ENCODE measurements at places on chromosomes 5 and 9.

DNA sequence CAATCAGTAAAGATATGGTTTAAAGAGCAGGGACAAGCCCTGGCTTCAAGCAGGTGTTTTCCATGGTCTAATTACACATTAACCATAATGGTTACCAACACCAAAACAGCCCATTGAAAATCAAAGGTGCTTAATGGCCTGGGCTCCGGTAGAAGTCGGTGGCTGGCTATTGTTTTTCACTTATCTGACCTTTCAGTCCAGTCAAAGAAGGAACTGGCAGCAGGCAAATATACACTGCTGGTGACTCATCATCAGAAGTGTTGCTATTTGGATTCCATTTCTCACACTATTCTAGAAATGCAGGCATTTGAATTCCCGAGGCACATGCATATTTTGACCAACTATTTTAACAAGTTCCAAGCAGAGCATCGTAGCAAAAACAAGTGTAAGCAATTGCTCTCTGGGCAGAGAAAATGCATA is 26.3 kb upstream of the GABRP start:
- no peak for DNase-seq

GRCh38 chr9:97528529-97529230 is 27.2 kb downstream of the TMOD1 start:
- DNase-seq: no peak

DNA sequence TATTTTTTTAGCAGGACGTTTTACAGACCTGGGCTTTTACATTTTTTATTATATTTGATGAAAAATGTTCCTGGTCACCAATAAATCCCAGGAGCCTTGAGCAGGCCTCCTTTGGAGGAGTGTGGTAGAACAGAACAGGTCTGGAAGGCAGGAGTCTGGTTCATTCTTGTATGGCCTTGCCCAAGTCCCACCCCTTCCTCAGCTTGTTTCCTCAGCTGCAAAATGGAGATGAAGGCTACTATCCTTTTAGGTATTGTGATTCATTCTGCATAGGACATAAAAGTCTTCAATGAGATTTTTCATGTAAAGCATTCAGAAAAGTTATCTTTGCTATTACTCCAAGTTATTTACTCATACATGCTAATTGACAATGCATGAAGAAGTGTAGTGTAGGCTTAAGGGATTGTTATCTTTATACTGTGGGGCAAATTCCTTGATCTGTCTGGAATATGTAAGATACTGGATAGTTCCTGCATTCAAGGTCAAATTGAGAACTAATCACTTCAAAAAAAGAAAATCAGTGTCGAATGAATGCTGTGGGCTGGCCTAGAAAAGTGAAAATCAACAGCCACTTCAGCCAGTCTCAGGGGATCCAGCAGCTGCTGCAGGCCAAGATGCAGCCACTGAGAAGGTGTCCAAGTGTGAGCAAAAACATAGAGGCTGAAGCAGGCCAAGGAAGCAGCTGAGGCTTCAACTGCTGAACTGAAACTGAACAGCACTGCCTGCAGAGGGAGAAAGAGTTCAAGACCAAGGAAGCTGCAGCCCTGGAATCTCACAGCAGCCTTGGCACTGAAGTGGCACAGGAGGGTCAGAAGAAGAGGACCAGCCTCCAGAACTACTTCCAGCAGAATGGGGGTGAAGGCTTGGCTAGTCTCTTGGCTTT is 15.5 kb upstream of the SLC36A3 start:
- DNase-seq: no peak

GRCh38 chr5:151740958-151741373 is 17.5 kb downstream of the ATOX1 start:
- DNase-seq: no peak

- no peak for DNase-seq
Measured at GRCh38 chr5:126920291-126920690, 110.1 kb downstream of the MARCHF3 start.

DNA sequence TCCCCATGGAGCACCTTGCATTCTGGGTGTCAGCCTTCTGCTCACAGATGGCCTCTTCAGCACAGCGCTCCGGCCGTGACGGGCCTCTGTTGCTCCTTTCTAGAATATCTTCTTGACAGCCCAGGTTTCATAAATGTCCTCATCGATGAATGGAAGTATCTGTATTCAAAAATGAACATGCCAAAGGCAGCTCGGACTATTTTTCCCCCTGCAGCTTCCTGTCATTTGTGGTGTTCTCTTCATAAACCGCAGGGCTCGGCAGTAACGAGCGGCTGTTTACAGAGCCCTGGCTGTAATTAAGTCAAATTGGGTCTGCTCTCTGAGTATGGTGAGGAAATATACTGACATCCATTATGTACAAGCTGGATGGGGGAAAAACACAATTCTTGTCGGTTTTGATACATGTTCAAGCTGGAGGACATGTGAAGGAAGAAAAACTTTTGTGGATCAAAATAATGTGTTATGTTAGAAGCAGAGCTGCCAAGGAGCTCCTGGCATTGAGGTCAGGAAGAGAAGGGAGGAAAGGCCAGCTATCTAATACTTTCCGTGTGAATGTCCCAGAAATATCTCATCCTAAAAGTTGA is 154.1 kb upstream of the CD180 start:
- DNase-seq: peak; percentile 50

DNA sequence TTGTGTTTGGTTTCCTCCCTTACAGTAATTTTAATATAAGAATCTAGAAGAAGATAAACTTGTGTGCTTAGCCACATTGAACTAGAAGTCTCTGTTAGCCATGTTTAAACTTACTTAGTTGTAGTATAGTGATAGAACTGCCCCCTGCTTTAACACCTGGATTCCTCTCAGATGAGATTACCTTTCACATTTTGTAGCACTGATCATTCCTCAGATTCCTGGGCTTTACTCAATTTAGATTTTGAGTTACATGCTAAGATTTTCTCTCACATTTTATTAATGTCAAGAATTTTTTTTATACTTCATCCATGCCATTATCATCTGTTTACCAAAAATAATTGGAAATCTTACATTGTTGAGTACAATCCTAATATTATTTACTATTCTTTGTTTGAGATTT is 70.5 kb downstream of the GPBP1 start:
- DNase-seq: no peak

DNA sequence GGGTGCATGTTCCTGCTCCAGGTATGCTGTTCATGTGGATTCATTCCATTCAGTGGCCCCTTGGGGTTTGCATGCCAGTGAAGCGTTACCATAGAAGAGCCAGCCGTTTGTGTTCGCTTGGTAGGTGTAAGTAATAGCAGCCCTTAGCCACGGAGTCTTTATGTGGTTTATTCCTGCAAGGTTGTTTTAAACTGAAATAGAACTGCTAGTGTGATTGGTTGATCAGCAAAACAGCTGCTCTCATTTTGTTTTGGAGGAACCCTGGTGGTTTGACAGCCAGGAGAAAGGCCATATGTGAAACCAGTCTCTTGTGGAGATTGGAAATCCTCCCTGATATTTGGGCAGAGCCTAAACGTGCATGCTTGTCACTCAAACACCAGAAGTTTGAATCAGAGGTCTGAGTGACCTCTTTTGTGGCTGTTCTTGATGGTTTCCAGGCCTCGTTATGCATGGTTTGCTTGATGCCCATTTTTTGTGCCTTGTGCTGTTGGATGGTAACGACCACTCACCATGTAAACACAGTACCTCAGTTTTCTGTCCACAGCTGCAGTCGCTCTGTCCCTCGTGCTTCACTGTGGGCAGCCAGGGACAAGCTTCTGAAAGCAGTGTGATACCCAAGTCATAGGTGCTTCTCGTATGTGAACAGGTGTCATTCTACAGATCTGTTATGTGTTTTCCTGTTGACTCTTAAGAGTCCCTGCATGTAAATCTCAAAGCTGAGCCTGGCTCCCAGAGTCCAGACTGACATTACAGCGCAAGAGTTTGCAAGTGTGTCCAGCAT is 58.3 kb upstream of the NXNL2 start:
- DNase-seq: no peak

- no peak for DNase-seq
Measured at GRCh38 chr5:22314548-22314947, 538.6 kb downstream of the CDH12 start.

DNA sequence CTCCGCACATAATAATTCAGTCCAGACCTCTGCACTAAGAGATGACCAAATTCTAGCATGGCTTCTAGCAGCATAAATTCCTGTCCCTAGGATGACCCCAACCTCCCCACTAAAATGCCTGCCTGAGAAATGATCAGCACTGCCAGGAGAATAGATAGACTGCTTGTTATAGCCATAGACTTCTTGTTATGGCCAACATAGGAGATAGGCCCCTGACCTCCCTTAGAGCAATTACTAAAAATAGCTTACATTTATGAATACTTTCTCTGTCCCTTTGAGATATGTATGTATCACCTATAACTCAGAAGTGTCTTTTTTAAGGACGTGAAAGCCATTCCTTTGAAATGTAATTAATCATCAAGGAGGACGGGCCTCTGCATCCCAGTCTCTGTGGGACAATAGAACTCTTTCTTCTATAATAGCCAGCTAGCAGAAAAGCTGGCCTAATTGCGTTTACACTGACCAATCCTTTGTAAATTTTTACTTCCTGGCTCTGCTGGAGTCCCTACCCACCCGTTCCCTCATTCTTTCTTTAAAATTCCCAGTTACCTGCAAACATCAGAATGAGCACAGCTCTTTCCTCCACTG is 1002.7 kb downstream of the CDH18 start:
- DNase-seq: no peak

DNA sequence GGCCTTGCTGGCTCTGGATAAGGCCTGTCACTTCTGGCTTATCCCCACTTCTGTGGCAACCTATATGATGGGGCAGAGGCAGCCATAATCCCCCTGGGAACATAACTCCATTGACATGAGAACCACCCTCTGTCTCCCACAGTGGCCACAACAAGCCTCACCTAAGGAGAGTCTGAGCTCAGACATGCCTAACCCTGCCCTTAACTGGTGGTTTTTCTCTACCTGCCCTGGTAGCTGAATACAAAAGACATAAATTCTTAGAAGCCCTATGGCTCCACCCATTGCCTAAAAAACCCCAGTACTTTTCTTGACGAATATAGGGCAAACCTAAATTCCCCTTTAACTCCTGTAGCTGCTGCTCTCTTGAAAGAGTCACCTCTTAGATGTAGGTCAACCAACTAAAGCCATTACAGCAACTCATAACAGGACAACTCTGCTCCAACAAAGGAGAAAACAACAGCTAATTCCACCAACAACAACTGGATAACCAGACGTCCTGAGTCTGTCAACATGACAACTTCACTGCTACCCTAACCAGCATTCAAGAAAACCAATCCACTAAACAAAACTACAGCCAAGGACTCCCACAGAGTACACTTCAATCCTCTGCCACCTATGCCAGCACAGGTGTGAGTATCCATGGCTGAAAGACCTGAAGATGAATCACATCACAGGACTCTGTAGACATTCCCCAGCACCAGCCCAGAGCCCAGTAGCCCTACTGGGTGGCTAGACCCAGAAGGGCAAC is 427.7 kb downstream of the PRELID2 start:
- no peak for DNase-seq

- no peak for DNase-seq
Measured at GRCh38 chr5:177495243-177496060, 2.0 kb downstream of the PDLIM7 start.

DNA sequence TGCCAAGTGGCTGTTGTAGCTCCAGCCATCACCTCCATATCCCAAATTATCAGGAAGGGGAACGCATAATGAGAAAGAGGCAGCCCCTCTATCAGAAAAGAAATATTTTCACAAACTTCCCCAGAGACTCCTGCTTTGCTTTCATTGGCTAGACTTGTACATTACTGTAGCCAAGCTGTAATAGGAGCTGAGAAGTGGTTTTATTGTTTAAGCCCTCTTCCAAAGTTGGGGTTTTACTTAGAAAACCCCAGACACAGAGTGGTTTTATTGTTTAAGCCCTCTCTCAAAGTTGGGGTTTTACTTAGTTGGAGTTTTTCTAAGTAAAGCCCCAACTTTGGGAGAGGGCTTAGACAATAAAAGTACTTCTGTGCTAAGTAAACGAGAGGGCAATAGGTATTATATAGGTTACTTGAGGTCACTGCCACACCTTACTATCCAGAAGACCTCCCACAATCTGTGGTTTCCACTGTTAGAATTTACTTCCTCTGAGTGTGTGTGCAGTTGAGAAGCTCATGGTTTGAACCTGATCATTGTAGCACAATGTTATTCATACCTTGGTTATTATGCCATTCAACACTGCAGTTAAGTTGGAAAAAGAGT is 215.7 kb upstream of the OTULINL start:
- DNase-seq: no peak

DNA sequence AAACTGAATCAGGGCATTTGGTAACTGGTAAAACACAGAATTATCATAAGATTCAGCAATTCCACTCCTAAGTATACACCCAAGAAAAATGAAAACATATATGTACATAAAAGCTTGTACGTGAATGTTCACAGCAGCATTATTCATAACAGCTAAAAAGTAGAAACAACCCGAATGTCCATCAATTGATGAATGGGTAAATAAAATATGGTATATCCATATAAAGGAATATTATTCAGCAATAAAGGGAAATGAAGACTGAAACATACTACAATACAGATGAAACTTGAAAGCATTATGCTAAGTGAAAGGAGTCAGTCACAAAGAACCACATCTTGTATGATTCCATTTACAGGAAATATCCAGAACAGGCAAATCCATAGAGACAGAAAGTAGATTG is 65.5 kb downstream of the MPDZ start:
- no peak for DNase-seq

GRCh38 chr5:126965061-126965475 is 65.3 kb downstream of the MARCHF3 start:
- no peak for DNase-seq

- DNase-seq: no peak
Measured at GRCh38 chr5:169094586-169095409, 206.1 kb downstream of the SLIT3 start.

GRCh38 chr5:103793595-103794182 is 231.1 kb upstream of the NUDT12 start:
- DNase-seq: no peak

GRCh38 chr9:94870793-94871558 is 144.5 kb downstream of the AOPEP start:
- no peak for DNase-seq

GRCh38 chr5:11785771-11786352 is 118.4 kb downstream of the CTNND2 start:
- no peak for DNase-seq

- no peak for DNase-seq
Measured at GRCh38 chr5:150298701-150299451, 3.8 kb downstream of the ARSI start.

DNA sequence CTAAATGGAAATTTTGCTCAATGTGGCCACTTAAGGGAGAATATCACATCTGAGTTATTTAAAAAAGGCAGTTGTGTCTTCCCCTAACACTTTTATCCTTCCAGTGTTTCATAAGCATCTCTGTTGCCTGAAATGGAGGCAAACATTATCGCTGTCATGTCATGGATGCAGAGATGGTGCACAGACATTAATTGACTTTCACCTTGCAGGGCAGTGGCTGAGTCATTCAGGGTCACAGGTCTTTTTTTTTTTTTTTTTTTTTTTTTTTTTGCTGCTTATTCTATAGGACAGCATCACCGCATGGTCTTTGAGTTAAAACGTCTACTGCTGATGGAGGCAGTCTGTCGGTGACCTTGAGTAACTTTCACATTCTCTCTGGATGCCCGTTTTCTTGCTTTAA is 36.3 kb upstream of the KLF9 start:
- DNase-seq: no peak

- DNase-seq: no peak
Measured at GRCh38 chr9:129889122-129889940, 54.1 kb downstream of the USP20 start.

GRCh38 chr9:33714989-33715388 is 80.4 kb upstream of the PRSS3 start:
- no peak for DNase-seq

- no peak for DNase-seq
Measured at GRCh38 chr9:8223861-8224260, 424.3 kb upstream of the DMAC1 start.

GRCh38 chr9:72082536-72082935 is 22.1 kb upstream of the C9orf57 start:
- DNase-seq: no peak
